ENCODE measurements at places on chromosomes 16 and 17. TPM values are rescaled to one million over a fixed set of nuclear protein-coding genes. Genes with fewer than 3 reads are reported as not detected.

The CDH3 gene
- not detected for total RNA-seq

The LITAFD gene
- total RNA-seq = not detected

The PPP1R27 gene
- 0.65 TPM for total RNA-seq

The C16orf74 gene
- total RNA-seq = 3.3 TPM

GRCh38 chr17:60463157-60463835, 41.0 kb downstream of the CHCT1 start:
- no peak for DNase-seq

DNA sequence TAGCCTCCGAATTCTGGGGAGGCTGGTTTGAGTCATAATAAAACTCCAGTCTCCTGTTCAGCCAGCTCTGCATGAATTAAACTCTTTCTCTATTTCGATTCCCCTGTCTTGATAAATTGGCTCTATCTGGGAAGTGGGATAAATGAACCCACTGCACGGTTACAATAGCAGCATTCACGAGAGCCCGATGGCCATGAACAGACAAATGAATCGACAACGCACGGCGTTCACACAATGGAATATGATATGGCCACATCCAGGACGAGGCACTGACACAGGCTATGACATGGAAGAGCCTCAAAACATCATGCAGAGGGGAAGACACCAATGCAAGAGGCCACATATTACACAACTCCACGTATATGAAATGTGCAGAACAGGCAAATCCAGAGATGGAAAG, 5.6 kb upstream of the CARD14 start:
- DNase-seq = no peak

DNA sequence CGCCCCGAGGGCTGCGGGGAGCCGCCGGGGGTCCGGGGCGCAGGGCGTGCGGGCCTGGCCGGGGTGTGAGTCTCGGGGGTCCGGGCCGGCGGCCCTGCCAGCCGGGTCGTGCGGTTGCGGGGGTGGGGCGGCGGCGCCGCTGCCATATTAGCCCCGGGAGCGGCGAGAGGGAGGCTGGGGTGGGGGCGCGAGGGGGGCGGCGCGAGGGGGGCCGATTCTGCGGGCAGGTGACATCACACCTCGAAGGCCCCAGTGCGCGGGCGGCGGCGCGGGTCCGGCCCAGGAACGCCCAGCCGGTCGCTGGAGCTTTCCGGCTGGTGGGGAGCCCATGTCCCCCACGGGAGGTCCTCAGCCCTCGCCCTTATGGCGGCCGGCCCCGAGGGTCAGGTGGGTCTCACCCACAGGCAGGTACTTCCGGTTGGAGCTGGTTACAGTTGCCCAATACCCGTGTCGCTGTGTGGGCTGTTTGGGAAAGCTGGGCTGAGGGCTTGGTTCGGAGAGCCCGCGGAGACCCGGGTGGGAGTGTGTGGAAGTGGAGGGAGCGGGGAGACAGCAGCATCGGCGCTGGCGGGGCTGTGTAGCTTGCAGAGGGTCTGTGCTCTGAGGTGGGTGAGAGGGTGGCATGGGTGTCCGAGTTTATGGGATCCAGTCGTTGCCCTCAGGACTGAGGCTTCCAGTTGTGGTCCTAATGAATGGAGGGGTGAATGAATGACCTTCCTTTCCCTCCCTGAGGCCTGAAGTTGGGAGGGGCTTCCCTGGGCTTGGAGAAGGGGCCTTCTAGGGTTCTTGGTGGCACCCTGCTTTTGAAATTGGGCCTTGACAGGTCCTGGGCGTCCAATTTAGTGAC, 804 bp downstream of the ATP6V0C start:
- no peak for DNase-seq

GRCh38 chr17:31559584-31560501, 168.4 kb downstream of the RAB11FIP4 start:
- no peak for DNase-seq

DNA sequence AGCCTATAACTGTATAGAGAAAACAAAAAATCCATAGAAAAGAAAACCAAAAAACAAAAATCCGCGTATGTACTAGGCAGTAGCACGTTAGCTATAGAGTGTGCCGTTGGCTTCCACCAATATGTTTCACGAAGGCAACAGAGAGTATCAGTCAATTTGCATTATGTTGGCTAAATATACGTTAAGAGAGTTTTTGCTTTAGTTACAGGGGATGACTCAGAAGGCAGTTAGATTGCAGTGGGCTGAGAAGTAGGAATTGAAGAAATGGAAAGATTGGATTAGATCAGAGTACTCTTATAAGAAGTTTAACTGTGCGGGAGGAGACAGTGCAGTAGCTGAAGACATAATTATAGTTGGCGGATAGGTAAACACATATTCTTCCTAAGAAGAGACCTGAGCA, 911 bp upstream of the NACA2 start:
- DNase-seq = no peak

- DNase-seq = no peak
These were observed 30.9 kb downstream of the C17orf75 start for GRCh38 chr17:32311028-32311536.

DNA sequence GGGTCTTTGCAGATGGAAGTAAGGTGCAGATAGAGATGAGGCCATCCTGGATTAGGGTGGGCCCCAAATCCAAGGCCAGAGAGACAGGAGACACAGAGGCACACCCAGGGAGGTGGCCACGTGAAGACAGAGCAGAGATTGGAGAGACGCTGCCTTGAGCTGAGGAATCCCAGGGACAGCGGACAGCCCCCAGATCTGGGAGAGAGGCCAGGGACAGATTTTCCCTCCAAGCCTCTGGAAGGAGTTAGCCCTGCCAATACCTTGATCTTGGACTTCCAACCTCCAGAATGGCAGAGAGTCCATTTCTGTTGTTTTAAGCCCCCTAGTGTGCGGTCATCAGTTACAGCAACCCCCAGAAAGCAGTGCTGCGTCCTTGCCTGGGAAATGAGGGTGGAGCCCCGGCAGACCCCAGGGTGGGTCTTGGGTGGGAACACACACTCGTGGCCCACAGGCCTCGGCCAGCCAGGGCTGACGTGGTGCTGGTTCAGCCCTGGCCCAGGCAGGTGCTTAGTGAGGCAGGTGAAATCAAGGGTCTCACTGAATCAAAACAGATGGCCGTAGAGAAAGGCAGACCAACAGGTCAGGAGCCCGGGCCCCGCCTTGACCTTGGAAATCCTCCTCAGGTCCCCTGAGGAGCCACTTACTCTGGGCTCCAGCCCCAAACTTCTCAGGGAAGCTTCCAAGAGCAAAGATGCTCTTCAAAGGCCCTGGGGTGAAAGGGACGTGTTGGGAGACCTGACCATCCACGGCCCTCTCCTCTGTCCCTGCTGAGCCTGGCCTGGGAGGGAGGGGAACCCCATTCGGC, 169.3 kb downstream of the RBFOX3 start:
- no peak for DNase-seq

GRCh38 chr17:11730747-11731146, 132.5 kb downstream of the DNAH9 start:
- DNase-seq = no peak

GRCh38 chr16:2284001-2284770, 16.3 kb upstream of the RNPS1 start:
- DNase-seq = no peak
